ENCODE measurements at places on chromosomes 3 and 15.

DNA sequence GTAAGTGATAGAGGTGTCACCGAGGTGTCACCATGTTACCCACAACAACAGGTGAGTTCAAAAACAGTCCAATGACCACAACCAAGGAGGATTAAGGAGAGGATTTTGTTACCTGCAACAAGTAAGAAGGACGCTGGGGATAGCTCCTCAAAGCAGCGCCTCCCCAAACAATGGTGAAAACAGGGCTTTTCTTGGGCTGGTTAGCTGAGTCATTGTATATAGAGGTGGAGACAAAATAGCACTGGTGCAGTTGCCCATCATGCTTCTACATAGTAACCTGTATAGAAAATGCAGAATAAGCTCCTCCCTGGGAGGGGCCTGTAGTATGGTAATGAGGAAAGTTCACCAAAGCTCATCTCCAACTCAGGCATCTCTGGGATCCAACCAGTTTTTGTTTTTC is 116.9 kb upstream of the EIF1B start:
- no peak for DNase-seq

DNA sequence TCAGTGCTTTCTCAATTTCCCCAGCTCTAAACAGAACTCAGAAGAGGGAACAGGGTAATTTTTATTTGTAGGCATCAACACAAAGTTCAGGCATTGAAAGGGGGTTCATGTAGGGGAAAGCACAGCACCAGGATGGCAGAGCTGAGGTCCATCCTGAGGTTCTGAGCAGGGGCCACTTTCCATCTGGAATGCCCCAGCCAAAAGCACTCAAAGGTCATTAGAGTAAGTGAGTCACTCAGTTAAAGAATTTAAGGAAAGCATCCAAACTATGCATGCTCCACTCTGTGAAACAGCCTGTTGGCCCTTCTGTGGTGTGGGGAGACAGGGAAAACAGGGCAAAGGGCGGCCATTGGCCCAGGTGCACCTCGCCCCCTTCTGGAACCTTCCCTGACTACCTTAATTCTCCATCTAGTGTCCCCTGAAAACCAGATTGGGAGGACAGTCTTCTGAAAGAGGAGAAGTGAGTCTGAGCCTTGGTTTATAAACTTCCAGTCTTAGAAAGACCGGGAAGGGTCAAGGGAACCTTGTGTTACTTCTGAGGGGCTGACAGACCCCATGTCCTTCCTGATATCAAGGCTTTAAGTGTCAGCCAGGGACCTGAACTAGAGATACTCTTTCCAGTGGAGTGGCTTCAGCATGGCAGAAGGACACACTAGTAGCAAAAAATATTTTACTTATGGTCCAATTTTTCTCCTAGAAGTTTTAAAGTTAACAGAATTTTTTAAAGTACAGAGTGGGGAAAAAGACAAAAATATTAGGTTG is 133.3 kb downstream of the MYLK start:
- no peak for DNase-seq

DNA sequence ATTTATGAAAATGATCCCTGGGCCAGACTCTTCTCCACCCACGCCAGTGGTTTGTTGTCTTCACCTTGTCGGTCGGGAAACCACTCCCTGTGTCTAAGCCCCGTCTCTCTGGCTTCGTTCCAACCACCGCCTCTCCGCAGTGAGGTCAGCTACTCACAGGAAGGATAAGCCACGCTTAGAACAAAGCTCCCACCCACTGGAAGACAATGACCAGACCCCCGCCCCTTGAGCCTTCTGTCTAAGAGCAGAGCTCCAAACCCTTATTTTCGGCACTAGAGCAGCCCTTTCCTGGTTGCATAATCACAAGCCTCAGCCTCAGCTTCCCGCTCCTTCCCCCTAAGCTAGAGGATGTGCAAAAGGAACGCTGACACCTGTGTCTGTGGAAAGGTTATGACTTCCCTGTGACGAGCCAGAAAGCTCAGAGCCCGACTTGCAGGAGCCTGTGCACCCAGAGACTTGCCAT is 114.9 kb upstream of the MEF2A start:
- no peak for DNase-seq

- DNase-seq, result no peak
These were observed 116.3 kb downstream of the MITF start for GRCh38 chr3:69855436-69856162.

DNA sequence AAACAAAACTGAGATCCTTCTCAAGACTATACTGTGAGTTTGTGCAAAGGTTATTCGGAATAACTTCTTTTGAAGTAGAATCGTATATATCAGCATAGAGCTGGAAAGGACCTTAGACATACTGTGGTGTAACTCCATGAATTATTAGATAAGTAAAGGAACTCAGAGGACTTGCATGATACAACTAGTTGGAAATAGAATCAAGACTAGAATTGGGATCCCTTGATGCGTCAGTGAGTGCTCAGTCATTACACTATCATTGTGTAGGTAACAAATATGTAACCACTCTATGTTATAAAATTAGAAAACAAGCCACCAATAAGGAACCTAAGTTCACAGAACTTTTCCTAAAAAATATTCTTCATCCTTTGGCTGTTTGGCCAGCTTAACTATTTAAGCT is 61.1 kb downstream of the CBLB start:
- DNase-seq, result no peak

GRCh38 chr15:100275641-100276040 is 66.1 kb downstream of the ADAMTS17 start:
- no peak for DNase-seq

DNA sequence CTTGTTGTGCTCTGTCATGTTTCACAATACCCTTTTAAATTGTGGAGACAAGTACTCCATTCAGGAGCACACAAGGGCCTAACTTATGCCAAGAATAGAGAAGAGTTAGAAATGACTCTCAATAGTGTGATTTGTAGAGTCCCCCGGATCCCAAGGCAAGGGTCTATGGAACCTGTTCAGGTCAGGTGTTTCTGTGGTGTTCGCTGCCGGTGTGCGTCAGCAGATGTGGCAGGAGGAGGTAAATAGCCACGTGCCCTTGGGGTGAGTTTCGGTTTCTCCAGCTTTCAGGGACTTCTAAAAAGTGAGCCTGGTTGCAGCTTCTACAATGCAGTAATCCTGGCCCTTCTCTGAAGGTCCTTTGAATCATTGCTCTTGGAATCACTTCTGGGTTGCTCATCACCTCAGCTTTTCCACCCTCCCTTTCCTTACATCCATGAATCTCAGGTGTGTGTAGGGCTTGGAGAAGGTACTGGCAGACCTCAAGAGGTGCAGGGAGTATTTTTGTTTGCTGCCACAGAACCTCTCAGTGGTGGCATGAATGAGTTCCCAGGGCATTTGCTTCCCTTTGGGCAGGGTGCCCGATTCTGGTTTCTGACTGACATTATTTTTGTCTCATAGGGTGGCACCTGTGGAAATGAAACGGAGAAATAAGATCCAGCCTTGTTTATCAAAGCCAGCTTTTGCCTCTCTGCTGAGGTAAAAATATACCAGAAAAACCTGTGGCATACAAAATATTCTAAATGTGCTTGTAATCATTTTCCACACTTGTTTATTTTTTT is 7.3 kb downstream of the ST3GAL6 start:
- DNase-seq, result peak; percentile 29

DNA sequence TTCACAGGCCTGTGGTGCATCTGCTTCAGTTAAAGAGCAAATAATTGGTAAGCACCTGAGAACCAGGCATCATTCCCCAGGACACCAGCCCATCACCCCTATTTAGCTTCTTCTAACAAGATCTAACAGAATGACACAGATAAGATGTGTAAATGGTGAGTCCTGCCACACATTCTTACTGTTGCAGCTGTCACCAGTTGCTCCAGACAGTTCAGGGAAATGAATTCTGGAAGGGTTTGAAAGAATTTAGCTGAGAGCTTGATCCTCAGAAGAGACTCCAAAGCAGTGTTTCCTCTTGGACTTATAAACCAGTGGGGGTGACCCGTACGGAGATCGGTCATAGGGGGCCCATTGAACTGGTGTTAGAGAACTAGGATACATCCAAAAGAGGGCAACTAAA is 238.0 kb downstream of the MEX3B start:
- DNase-seq, result no peak

DNA sequence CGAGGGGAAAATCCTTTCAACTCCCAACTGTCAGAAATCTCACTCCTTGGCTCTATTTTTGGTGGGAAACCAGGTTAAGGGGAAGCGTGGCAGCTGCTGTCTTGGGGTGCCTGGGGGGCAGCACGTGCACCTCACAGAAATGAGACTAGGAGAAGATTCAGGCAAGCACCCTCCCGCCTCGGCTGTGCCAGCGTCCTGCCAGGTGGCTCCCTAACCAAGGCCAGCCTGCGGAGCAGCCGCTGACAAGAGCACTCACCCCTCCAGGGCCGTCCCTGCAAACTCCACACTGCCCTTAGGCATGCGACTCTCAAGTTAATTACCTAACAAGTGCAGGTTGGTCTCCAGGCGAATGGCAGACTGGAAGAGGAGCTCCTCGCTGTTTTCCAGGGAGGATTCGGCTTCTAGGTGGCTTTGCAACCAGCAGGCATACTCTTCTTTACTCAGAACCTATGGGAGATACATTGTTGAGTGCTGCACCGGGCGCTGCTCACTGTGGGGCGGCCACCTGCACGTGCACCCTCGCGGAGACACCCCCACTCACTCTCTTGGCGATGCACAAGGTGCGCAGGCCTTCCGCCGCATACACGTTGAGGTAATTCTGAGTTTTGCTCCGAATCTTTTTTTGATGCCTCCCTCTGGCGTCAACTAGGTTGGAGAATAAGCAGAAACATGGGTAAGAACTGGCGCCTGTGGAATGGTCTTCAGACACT is 155.3 kb downstream of the ATP10A start:
- DNase-seq, result no peak

DNA sequence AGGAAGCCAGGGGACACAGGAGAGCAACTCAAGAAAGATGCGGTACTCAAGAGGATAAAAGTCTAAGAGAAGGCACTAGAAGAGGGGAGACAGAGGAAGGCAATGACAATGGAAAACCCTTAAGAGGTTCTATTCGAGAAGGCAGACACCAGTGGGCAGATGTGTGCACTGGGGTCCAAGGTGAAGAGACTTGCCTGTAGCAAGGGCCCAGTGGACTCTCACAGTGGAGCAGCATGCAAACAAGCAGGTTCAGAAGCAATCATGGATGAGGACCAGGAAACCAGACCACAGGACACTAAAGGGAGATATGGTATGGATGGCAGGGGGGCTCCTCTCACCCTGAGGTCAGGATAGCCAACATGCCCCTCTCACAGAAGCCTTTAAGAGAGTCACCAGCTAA is 2.7 kb downstream of the ADCY5 start:
- no peak for DNase-seq

DNA sequence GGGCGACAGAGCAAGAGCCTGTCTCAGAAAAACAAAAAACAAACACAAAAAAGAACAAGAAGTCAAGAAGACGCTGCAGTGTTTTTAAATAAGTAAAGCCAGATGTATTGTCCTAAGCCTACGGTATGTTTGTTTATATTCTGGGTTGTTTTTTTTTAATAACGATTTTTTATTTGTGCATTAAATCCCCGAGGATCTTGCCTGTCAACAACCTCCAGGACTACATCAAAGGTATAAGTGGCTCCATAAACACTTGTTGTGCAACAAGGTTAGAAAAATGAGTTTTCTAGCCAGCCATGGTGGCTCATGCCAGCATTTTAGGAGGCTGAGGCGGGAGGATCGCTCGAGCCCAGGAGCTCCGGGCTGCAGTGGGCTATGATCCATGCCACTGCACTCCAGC is 26.1 kb downstream of the ITGB5 start:
- no peak for DNase-seq

GRCh38 chr3:41920406-41920965 is 41.4 kb downstream of the ULK4 start:
- no peak for DNase-seq

DNA sequence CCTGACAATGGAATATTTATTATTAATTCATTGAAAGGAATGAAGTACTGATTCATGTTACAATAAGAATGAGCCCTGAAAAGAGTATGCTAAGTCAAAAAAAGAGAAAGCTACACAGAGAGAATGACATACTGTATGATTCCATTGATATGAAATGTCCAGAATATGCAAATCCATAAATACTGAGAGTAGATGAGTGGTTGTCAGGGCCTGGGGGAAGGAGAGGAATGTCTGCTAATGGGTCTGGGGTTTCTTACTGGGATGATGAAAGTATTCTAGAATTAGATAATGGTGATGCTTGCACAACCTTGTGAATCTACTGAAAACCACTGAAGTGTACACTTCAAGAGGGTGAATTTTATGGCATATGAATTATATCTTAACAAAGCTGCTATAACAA is 79.9 kb upstream of the HACD2 start:
- DNase-seq, result no peak

GRCh38 chr3:132381348-132381944 is 35.9 kb upstream of the DNAJC13 start:
- no peak for DNase-seq

- no peak for DNase-seq
These were observed 46.3 kb upstream of the FLNB start for GRCh38 chr3:57961828-57962447.

GRCh38 chr3:156413293-156413892 is 141.5 kb downstream of the SSR3 start:
- DNase-seq, result no peak

GRCh38 chr3:15804553-15805095 is 6.8 kb upstream of the ANKRD28 start:
- DNase-seq, result no peak

DNA sequence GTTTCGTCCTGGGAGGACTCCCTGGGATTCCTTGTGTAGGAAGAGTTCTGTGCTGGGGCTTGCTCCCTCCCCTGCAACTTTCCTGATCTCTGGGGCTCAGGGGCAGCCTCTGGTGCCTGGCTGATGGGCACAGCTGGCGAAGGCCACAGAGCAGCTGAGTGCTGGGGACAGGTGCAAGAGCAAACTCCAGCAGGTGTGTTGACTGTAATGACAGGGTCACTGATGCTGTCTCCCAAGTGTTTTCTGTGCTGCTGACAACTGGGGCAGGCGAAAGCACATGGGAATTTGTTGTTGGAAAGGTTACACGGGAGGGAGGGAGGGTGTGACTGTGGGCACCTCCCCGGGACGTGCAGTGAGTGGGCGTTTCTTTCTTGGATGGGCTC is 21.6 kb downstream of the CPN2 start:
- DNase-seq, result no peak

GRCh38 chr15:90054618-90055097 is 47.6 kb downstream of the IDH2 start:
- DNase-seq, result no peak

- no peak for DNase-seq
These were observed 172.4 kb upstream of the SLC2A2 start for GRCh38 chr3:171198781-171199472.

GRCh38 chr15:75452865-75453702 is 1.6 kb upstream of the SIN3A start:
- DNase-seq, result no peak

- DNase-seq, result no peak
These were observed 37.4 kb downstream of the TRAK1 start for GRCh38 chr3:42128526-42128925.

- DNase-seq, result no peak
These were observed 120.1 kb downstream of the VGLL4 start for GRCh38 chr3:11523572-11524101.

- no peak for DNase-seq
These were observed 815 bp upstream of the ZNF280D start for GRCh38 chr15:56734013-56734635.

DNA sequence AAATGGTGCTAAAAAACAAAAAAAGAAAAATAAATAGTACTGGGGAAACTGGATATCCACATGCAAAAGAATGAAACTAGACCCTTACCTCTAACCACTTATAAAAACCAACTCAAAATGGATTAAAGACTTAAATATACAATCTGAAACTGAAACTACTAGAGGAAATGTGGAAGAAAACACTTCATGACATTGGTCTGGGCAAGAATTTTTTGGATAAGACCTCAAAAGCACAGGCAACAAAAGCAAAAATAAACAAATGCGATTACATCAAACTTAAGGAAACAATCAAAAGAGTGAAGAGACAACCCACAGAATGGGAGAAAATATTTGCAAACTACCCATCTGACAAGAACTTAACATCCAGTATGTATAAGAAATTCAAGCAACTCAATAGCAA is 6.4 kb downstream of the IFT57 start:
- no peak for DNase-seq

All from NCI-H187 treated with DMSO at 0.1 percent for 48 hours (cell line).